ENCODE measurements at places on chromosomes 1 and 21.
A peak's percentile ranks its signal among the peaks of the same experiment; 100 is the strongest.

DNA sequence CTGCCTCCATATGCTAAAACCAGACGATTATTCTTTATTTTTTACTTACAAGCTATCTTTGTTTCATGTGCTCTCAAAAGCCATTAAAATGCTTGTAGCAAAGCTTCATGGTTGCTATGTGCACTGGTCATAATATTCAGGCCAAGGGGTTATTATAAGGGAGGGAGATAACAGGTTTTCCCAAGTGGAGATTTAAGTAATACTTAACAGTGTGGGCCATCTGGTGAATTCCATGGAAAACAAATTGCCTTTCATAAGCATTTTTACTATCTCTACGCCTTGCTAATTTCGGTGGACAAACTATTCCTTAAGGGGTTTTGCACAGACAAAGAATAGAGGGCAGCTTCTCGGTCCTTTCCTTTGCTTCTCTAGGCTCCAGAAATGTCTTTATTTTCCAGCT, 137.8 kb downstream of the NUF2 start:
- DNase-seq = no peak

DNA sequence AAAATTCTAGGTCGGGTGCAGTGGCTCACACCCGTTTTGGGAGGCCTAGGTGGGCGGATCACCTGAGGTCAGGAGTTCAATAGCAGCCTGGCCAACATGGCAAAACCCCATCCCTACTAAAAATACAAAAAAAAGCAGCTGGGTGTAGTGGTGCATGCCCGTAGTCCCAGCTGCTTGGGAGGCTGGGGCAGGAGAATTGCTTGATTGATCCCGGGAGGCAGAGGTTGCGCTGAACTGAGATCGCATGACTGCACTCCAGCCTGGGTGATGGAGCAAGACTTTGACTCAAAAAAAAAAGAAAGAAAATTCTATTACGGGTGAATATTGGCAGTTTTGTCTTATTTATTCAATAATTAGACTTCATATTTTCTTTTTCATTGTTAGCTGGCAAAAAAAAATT, 62.1 kb downstream of the SNX7 start:
- no peak for DNase-seq

DNA sequence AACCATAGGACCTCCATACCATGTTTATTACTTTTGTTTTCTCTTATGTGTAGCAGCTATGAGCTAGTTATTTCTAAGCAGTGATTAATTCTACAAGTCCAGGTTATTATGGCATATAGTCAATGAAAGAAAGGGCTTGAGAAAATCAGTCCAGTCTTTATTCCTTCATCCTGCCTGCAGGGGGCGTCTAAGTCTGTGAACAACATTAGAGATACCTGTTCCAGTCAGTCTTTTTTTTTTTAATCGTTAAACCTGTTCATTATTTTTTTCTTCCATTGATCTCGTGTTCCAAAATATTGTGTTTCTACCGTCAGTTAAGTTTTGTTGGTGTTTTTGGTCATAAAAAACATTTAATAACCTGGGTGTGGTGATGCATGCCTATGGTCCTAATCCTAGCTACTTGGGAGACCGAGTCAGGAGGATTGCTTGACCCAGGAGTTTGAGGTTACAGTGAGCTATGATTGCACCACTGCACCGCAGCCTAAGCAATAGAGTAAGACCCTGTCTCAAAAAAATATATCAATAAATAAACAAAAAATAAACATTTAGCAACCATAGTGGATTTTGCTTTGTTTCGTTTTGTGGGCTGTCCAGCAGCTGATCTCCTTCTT, 29.4 kb upstream of the CD2 start:
- DNase-seq = peak; percentile 55

GRCh38 chr1:227741166-227741870, 6.1 kb downstream of the SNAP47 start:
- DNase-seq = no peak

DNA sequence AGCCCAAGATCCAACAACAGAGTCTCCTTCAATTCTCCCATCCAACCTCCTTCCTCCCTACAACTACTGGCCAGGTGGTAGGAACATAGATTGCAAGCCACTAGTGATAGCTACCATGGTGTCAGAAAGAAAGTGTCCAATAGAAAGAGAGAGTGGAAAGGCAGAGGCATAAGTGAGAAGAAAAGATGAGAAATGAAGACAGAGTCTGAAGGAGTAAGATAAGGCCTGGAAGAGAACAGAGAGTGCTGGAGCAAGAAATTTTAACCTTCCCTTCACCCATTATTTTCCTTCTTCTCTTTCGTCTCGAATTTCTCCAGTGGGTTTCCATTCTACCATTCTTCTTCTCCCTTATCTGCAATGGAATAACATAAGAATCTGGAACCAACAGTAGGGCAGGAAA, 57.9 kb downstream of the CDC42BPA start:
- DNase-seq = no peak

DNA sequence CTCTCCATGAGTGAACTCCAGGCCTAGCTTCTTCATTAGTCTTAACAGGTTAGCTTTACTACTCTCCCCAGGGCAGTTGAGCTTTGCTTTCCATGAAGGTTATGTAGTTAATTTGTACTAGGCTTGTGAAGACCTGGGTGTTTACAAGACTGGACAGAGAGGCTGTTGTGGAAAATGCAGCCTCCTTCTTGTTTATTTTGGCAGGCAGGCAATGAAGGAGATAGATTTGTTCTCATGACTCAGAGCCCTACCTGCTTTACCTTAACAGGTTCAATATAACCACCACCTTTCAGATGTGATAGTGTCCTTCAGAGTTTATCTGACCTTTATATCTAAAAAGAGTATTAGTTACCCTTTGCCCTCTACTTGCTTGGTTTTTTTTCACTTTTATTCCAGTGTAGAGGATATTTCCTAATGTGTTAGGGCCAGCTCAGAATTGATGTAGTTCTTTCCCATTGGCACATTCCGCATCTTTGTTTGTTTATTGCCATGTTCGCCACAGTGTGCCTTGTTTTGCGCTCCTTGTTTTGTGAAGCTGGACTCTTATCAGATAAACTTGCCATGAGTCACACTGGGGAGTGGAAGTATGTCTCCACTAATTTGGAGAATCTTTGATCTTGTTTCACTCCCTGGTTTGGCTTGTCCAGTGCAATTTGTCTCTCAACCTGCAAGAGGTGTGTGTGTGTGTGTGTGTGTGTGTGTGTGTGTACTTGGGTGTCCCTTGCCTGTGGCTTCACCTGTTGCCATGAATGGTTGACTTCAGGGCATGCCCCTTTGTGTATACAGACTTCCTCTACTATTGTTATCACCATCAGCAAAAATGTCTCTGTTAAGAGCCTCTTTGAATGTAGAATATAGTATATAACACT, 87.4 kb upstream of the MACF1 start:
- no peak for DNase-seq

GRCh38 chr1:187689129-187689528, 860.4 kb downstream of the PLA2G4A start:
- DNase-seq = no peak

GRCh38 chr1:160813215-160813614, 17.2 kb downstream of the LY9 start:
- no peak for DNase-seq

DNA sequence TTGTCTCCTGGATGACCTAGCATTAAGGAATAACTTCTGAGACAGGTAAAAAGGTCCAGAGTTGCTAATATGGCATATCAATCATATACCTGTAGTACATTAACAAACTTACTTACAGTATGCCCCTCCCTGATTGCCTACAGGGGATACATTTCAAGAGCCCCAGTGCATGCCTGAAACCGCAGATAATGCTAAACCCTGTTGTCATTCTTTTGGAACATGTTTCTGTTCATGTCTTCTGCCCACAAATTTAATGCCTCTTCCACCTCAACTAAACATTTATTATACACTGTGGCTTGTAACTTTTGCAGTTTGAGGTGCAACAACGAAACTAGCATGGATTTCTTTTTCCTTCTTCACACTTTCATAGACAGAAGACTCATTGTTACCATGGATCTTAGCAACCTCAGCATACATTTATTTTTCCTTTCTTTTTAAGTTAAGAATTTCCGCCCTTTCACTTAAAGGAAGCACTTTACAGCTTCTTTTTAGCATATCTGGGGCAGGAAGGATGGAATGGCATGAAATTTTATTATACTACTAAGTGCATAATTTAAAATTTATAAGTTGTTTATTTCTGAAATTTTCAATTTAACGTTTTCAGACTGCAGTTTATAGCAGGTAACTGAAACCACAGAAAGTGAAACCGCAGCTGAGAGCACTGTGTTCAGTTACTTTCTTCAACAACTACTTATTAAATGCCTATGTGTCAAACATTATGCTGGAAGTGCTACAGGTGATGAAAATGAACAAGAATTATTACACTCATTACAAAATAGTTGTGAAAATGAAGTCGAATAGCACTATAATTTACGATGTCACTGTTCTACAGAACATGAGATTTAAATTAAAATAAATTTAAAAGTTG, 25.3 kb downstream of the F13B start:
- no peak for DNase-seq

DNA sequence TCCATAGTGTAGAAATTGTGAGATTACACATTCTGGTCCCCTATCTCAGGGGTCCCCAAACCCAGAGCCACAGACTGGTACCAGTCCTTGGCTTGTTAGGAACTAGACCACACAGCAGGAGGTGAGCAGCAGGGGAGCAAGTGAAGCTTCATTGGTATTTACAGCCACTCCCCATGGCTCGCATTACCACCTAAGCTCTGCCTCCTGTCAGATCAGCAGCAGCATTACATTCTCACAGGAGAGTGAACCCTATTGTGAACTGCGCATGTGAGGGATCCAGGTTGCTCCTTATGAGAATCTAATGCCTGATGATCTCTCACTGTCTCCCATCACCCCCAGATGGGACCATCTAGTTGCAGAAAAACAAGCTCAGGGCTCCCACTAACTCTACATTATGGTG, 229.7 kb upstream of the IRF2BP2 start:
- DNase-seq = no peak

DNA sequence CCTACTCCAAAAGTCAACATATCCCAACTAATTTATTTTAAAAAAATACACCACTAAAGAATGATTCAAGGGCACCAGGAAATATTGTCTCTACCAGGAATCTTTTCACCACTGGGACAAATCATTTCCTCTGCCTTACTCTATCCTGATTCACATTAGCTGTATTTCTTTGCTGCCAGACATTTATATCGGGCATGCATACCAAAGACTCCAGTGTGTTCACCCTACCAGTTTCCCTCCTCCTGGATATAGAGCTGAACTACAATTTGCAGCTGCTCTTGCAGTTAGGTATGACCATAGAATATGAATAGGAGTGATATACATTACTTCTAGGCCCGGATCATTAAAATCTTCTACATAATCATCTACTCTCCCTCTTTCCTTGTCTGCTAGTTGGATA, 7.6 kb downstream of the KCNJ6 start:
- no peak for DNase-seq

DNA sequence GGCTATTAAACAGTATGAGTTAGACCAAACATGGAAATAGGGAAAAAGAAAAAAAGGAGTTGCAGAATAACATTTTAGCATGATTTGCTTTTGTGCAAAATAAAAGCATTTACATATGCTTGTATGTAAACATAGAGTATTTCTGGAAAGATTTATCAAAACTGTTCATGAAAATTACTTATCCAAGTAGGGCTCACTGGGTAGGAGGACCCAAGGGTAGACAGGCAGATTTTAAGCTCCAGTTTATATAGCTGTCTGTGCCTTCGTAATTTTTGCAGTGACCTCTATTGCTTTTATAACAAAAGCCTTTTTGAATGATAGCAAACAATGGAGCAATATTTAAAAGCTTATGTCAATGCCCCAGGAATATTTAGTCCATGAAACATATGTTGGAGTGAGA, 228.8 kb upstream of the IRF2BP2 start:
- no peak for DNase-seq

DNA sequence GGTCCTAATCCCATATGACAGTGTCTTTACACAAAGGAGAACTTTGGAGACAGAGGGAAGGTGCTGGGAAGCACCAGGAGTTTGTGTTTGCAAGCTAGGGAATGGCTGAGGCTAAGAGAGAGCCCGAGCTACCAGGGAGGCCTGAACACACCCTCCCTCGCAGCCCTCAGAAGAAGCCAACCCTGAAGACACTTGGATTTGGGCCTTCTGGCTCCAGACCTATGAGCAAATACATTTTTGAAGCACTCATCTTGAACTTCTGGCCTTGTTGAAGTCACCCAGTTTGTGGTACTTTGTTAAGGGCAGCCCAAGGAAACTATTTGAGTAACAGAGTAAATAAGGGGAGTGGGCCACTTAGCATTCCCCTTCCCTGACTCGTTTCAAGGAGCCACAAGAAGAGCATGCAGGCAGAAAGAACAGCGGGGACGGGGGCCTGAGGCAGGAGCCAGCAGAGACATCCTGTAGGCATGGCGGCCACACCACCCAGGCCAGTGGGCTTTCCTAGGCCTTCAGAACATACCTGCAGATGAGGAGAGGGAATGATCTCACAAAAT, 13.2 kb upstream of the QSOX1 start:
- no peak for DNase-seq

DNA sequence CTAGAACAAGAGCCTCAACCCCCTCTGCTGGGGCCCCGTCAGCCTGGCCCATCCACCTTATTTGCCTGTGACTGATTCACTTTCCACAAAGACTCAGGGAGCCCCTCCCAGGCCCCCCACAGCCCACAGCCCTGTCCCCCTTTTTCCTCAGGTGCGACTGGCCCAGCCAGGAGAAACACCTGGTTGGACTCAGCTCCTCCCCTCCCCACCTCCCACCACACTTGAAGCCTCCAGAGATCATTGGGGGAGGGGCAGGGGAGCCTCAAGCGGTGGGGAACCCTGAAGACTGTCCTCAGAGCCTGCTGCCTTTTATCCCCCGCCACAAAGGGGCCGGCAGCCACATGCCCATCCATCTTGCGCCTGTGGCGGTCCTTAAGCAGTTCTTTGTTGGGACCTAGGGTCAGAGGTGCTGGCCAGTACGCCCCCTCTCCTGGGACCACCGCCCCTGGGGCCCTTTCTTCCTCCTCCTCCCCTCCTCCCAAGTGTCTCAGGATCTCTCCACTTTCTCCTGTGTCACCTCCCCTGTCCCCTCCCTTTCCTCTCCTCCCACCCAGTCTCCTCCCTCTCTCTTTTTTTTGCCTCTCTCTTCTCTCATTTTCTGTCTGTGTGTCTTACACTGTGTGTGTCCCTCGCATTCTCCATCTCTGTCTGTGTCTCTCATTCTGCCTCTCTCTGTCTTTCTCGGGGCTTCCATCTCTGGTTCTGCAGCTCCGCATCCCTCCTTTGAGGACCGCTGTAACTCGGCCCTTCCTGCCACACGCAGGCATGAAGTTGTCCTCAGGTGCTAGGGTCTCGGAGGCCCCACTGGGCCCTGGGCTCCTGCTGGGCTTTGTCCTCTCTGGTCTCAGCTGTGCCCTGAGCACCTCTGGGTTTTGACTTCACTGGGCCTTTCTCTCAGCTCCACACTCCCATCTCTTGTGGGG, 12.2 kb downstream of the CRABP2 start:
- DNase-seq = no peak

- DNase-seq = no peak
Observed at GRCh38 chr21:36237441-36237840, 80.8 kb downstream of the DOP1B start.

All from activated T-helper 1 cell treated with Interleukin-2 at 50 U/mL for 16 hours (primary cell).